Vein endothelial cell (primary cell): ENCODE measurements at places on chromosomes 2 and 18. TPM values are rescaled to one million over a fixed set of nuclear protein-coding genes. Genes with fewer than 3 reads are reported as not detected.

TMSB10 gene
- 4,776 and 6,210 TPM in 2 replicates for total RNA-seq

PSD4 gene
- 0.57 and 0.65 TPM in 2 replicates for total RNA-seq

NCK2 gene
- total RNA-seq: 39.2 and 41.7 TPM in 2 replicates

FAM228B gene
- 5.2 and 6.5 TPM in 2 replicates for total RNA-seq

CREG2 gene
- 2.3 and 8.6 TPM in 2 replicates for total RNA-seq

FBLN7 gene
- total RNA-seq: 1.1 and 4.6 TPM in 2 replicates

TSN gene
- total RNA-seq: 56.5 and 74.8 TPM in 2 replicates

OR6B2 gene
- not detected in 2 replicates for total RNA-seq

LRATD1 gene
- 6.2 and 8.7 TPM in 2 replicates for total RNA-seq

TUBA3E gene
- total RNA-seq: not detected in 2 replicates

PTPRN gene
- total RNA-seq: not detected in 2 replicates

SH3RF3 gene
- 14.3 and 18.3 TPM in 2 replicates for total RNA-seq

MEIS1 gene
- 0.76 and 2.3 TPM in 2 replicates for total RNA-seq

GNLY gene
- total RNA-seq: not detected in 2 replicates

MOB1A gene
- 120 and 155 TPM in 2 replicates for total RNA-seq

PLGLB1 gene
- 0.57 and 1.3 TPM in 2 replicates for total RNA-seq

ANKAR gene
- 7.9 and 10.5 TPM in 2 replicates for total RNA-seq

PARD6G gene
- 1.4 and 2.0 TPM in 2 replicates for total RNA-seq

MOGAT1 gene
- not detected in 2 replicates for total RNA-seq

MATN3 gene
- total RNA-seq: 1.4 and 2.9 TPM in 2 replicates

CCDC68 gene
- 1.6 and 2.3 TPM in 2 replicates for total RNA-seq

PRKAG3 gene
- not detected in 2 replicates for total RNA-seq

BOK gene
- 59.5 and 127 TPM in 2 replicates for total RNA-seq

UPP2 gene
- not detected in 2 replicates for total RNA-seq

TRIM54 gene
- 0.10 and 0.33 TPM in 2 replicates for total RNA-seq

RUFY4 gene
- total RNA-seq: 0.29 TPM in 1 of 2 replicates, not detected in the other

SRD5A2 gene
- not detected in 2 replicates for total RNA-seq

SCN7A gene
- not detected in 2 replicates for total RNA-seq
